ENCODE measurements at places on chromosomes 5 and 9.

GRCh38 chr5:38211354-38211710, 47.0 kb upstream of the EGFLAM start:
- no peak for DNase-seq

DNA sequence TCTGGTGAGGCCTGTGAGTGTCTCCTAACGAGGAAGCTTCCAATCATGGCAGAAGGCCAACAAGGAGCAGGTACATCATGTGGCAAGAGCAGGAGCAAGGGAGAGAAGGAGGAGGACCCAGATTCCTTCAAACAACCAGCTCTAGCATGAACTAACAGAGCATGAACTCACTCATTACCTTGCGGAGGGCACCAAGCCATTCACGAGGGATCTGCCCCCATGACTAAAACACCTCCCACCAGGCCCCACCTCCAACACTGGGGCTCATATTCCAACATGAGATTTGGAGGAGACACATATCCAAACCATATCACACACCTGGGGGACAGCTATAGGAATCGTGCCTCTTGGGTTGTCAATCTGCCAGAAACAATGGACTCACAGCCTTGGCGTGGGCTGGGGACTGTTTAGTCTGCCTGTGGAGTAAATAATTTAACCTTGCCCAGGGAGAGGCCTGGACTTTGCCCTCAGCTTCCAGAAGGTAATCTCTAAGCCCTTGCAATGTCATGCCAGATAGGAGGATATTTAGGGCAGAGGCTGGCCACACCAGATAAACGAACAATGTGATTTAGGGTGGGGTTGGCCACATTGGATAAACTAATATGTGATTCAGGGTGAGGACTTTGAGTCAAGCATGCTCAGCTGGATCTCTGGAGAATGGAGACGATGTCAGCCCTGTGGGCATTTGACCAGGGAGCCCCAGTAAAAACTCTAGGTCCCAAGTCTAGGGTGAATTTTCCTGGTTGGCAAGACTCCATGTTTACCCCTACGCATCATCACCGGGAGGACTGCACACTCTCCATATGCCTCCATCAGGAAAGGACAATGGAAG, 13.6 kb upstream of the VDAC1 start:
- no peak for DNase-seq

GRCh38 chr9:38621434-38622287, 1.3 kb upstream of the ANKRD18A start:
- peak; percentile 21 for DNase-seq

DNA sequence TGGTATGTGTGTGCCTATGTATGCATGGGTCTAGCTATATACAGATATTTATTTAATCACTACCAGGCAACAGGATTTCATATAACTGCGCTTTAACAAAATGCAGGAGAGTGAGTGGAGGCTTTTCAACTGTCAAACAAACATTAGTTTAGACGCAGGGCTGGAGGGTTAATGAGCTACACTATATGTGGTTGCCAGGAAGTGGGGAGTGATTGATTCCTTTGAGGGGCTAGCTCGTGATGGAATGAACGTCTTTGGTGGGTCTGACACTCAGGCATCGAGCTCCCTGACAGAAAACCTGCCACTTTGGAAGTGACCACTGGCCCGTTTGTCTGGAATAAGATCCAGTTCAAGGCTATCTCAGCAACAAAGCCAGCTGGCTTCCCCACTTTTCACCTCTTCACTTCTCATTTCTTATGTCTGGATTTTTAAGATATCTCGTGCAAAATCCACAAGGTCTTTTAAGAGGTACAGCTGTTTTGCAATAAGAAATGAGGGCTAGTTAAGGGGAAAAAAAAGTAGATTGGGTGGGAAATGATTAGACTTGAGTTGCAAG, 78.0 kb downstream of the CFAP77 start:
- no peak for DNase-seq

- DNase-seq: no peak
These were observed 463.1 kb upstream of the CDH10 start for GRCh38 chr5:25107853-25108252.

- no peak for DNase-seq
These were observed 157.1 kb downstream of the PBX3 start for GRCh38 chr9:125904155-125904851.

- peak; percentile 75 for DNase-seq
These were observed 65.5 kb downstream of the INSYN2B start for GRCh38 chr5:169914766-169915165.

DNA sequence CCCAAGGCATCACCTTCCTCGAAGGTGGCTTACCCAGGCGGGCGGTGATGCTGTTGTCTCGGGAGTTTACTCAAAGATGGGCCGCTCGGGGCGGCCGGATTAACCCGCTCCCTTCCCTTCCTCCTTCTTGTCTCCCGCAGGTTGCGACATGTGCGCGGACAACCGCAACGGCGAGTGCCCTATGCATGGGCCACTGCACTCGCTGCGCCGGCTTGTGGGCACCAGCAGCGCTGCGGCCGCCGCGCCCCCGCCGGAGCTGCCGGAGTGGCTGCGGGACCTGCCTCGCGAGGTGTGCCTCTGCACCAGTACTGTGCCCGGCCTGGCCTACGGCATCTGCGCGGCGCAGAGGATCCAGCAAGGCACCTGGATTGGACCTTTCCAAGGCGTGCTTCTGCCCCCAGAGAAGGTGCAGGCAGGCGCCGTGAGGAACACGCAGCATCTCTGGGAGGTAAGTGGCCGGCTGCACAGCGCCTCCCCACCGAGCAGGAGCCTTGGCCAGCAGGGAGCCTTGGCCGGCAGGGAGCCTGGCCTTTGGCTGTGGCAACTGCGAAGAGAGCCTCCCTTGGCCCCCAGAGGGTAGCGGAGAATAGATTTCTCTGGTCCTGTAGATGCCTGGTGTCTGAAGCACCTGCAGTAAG, 10.6 kb downstream of the PRDM6 start:
- no peak for DNase-seq

- DNase-seq: no peak
These were observed 152.0 kb upstream of the ACOT12 start for GRCh38 chr5:81545911-81546310.

DNA sequence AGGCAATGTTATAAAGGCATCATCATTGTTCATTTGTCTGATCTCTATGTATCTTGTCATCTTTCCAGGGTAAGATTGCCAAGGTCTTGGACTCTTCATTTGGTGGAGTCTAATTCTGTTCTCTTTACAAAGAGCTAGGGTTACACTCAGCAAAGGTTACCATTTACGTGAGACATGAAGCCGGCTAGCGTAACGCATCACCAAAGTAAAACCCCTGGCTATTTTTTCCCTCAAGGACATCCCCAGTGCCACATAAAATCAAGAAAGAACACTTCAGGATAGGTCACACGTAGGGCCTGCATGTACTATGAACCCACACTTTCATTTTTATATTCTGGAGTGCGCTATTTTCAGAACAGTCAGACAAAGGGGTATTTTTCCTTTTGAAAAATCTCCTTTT, 20.0 kb upstream of the MYOT start:
- no peak for DNase-seq

DNA sequence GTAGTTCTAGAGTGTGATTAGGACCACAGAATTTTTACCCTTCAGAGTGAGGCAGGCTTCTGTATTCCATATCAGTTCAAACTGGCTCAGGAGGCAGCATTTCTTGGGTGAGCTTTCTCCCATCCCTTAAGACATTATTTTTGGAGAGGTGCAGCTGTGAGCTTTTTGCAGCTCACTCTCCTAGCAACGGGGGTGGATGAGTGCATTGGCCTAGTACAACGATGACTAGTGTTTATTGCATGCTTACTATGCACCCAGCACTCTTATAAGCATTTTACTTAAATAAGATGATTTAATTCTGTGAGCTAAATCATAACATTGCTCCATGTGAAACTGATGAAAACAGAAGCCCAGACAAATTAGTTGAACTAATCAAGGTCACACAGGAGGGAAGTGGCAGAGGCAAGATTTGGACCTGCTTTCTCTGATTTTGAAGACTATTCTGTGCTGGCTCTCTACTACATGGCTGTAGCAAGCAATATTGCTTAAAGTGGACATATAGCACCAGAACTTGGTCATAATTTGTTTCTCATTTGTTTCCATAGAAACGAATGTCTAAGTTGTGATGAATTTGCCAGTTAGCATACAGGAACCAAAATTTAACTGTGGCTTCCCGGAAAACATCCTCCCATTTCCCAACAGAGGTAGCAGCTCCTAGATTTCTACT, 372.1 kb upstream of the RIOK2 start:
- peak; percentile 30 for DNase-seq

GRCh38 chr9:127361561-127361960, 35.4 kb upstream of the SLC2A8 start:
- DNase-seq: no peak

DNA sequence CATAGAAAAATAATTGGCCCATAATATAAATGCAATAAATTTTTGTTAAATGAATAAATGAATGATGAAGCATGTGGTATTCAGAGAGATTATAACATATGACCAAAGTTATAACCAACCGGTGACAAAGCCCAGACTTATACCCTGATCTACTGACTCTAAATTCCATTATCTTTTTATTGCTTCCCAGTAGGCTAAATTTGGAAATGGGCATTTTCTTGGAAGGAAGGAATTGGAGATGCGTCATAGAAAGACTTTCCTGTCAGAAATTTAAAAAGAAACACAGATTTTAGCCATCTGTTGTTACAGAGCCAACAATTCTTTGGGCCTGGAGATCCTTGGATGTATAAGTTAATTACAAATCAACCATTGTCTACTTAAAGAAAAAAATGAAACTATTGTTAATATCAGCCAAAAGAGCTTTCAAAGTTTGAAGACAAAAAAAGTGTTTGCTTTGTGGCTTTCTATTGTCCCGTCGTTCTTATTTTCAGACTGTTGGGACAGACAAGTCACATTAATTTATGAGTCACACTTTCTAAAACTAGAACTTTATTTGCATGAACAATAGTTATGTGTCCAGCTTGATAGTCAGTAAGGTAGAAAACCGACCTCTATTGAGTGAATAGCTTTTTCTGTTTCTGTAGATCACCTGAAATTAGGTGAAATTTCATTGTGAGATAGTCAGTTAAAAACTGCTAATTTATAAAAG, 428.7 kb downstream of the GABRG2 start:
- no peak for DNase-seq

DNA sequence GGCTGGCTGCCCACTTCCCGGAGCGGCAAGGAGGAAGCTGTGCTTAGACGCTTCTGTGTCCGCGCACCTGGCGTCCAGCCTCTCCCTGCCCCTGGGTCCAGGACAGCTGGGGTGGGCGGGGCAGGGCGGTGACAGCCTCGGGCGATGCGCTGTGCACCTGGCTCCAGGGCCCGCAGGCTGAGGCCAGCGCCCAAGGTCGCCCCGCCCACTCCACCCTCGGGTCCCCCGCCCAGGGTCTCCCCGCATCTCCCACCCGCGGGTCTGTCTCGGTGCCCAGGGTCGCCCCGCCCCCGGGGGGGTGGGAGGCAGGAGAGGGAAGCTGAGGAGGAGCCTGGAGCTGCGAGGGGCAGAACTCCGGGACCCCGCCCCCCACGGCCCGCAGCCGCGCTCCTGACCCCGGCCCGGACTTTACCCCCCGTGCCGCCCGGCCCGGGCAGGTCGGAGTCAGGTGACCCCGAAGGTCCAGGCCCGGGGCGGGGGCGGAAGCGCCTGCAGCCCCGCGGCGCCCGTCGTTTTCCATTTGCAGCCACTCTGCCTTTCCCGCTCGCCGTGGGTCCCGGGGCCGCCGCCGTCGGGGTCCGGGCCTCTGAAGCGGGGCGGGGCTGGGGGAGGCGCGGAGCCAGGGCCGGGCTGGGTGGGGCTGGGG, at the start of gene ENTPD8:
ENTPD8 (minus strand) TSS at position 69 of the 646 bp plus-strand sequence. CDS start 3,072 bp downstream, outside the sequence.
- DNase-seq: no peak

DNA sequence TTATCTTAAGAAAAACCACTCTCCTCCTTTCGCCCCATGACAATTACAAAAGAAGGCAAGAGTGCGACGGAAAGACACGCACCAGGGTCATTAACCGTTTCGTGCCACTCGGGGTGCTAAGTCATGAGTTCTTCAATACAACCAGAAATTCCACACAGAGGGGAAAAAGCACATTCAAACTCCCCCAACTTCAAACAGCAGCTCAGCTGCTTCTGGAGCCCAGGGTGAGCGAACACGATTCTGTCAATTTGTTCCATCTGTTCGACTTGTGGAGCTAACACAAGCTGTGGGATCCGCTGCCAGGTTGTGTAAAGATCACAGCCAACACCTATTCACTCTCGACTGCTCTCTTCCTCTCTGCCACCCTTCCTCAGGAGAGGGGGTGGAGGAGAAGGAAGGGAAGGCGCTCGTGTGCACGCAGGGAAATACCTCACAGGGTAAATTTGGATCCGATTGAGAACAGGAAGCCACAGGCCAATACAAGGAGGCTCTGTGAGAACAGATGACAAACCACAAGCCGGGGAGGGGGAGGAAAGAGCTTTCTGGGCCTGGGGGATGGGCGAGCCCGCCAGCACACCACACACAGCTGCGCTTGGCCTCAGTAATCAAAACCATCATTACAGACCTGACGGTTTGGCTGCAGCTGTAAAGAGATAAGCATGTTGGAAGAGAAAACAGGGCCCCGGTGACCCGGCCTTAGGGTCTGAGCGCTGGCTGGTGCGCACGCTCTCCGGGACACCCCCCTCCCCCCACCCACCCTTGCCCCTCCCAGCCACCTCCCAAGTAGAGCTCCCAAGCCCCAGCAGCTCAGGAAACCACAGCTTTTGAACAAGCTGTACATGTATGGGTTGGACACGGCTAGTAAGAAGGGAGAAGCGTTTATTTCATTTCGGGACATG, 54.3 kb downstream of the PTCH1 start:
- DNase-seq: peak; percentile 92

- no peak for DNase-seq
These were observed 11.8 kb upstream of the ADAMTS2 start for GRCh38 chr5:179357031-179357430.

GRCh38 chr5:150765011-150765798, 6.4 kb upstream of the DCTN4 start:
- no peak for DNase-seq

GRCh38 chr5:109655841-109656240, 33.9 kb upstream of the MAN2A1 start:
- no peak for DNase-seq

- no peak for DNase-seq
These were observed 8.0 kb downstream of the TAF1L start for GRCh38 chr9:32627394-32627954.

- DNase-seq: no peak
These were observed 88.4 kb downstream of the AK8 start for GRCh38 chr9:132789719-132790118.

DNA sequence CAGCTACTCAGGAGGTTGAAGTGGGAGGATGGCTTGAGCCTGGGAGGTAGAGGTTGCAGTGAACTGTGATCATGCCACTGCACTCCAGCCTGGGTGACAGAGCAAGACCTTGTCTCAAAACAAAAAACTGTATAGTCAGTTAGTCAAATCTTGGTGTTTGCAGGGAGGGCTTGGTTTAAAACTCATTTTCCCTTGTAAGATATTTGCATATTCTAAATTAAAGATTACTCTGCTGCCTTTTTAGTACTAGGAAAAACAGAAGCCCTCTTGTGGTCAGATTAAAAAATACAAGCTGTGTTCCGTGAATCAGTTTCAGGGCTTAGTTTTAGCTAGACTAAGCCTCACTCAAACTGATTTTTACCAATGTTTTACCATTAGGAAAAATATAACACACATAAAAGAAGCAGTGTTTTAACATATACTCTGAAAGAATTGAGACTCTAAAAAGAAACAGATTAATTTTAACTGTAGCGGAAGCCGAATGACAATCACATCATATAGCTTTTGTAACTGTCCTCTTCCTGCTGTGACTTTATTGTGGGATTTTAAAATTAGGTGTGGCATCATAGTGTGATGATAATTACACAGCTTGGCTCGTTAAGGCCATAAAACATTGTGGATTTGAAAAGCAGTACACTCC, 84.9 kb upstream of the BASP1 start:
- no peak for DNase-seq

Measured in femur (tissue), 1 donor.